EL (cell line): ENCODE measurements at places on chromosomes 11 and 22.

DNA sequence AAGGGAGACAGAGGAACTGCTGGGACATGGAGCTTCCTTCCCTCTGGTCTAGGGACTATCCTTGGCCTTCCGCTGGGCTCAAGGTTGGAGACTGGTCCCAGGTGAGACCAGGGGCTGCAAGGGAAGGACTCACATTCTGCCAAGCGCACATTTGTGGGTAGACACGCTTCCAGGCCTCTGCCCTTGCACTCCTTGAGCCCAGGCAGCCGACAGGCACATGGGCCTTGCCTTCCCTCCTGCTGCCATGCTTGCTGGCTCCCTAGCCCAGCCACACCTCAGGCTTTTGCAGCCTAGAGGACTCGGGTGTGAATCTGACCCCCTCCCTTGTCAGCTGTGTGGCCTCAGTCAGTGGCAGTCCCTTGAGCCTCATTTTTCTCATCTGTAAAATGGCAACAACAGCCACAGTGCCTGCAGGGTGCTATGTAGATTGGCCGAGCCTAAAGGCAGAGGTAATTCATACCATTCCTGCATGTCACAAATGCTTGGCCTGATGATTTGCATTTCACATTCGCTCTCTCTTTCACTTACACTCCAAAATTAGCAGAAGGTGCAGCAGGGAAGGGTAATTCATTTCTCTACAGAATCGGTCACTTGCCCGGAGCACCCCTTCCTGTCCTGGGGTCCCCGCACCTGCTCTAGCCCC lies 57.6 kb upstream of the NECTIN1 start:
- no peak for DNase-seq

- no peak for DNase-seq
These were observed 718.4 kb upstream of the API5 start for GRCh38 chr11:42593441-42593840.

DNA sequence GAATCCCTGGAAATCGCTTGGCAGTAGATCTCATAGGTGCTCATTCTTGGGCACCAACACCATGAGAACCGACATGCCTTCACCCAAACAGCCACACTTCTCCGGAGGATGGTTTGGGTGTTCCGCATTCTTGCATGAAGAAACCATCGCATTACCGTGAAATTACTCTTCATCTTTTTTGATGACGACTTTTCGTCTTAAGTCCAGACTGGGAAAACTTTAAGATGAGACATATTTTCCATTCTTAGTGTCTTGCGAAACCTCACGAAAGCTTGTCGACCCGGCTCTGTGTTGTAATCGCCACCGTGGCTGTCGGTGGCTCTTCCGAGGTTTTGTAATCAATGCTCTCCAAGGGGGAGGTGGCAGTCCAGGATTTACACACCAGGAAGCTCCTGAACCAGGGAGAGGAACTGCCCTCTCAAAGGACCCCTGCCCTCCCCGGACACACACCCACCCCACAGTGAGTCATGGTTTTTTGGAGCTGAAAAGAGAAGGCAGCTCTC lies 1.7 kb downstream of the TOM1 start:
- peak; percentile 98 for DNase-seq

- DNase-seq, result no peak
These were observed 30.6 kb upstream of the TMPRSS4 start for GRCh38 chr11:118046051-118046963.

- DNase-seq, result no peak
These were observed 452.9 kb downstream of the MN1 start for GRCh38 chr22:27348634-27349033.

DNA sequence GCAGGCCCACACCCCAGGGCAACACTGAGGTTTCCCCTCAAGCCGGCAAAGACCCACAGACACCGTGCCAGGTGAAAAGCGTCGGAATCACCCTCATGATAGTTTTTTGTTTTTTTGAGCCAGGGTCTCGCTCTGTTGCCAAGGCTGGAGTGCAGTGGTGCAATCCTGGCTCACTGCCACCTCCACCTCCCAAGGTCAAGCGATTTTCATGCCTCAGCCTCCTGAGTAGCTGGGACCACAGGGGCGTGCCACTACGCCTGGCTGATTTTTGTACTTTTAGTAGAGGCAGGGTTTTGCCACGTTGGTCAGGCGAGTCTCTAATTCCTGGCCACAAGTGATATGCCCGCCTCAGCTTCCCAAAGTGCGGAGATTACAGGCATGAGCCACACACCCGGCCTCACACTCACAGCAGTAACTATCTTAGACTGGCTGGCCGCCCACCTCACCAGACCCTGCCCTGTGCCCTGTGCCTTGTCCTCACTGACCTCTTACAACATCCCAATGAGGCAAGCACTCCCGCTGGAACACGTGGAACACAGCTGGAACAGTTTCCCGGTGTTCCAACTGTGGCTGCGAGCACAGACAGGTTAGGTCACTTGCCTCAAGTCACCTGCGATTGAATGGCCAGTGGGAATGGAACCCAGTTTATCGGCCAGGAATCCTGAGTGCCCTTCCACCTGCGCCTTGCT lies 21.1 kb downstream of the LRRC10B start:
- DNase-seq, result no peak

DNA sequence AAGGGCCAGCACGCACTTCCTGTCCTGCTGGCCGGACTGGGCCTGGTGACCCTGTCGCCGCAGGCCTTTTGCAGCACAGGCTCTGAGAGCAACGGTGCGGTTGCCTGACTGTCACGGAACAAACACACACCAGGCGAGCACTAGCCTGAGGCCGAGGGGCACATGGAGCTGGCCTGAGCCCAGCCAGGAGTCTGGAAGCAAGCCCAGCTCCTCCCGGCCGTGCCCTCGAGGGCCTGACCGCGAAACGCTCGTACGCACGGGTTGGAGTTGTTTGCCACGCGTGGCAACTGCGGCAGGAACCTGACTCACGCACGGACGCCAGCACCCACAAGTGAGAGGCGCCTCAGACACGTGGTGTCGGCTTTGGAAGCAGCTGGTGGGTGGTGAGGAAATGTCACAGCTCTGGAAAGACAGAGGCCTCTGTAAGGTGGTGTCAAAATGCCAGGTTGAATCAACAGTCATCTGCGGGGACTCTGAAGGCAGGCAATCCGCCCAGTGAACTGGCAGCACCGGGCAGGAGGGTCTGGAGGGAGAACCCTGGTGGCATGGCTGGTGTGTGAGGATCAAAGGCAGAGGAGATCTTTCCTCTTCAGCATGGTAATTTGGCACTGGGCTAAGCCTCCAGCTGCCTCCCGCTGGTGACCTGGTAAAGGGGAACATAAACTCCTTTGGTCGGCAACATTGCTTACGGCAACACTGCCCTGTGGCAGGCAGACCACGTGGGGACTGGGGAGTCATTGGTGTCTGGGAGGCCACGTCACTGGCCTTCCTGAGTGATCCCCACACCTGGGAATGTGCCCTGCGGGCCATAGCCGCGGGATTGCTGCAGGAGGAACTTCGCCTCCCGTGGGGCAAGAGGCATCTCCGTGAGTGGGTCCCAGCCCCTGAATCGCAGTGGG lies 15.3 kb upstream of the IL17REL start:
- no peak for DNase-seq

DNA sequence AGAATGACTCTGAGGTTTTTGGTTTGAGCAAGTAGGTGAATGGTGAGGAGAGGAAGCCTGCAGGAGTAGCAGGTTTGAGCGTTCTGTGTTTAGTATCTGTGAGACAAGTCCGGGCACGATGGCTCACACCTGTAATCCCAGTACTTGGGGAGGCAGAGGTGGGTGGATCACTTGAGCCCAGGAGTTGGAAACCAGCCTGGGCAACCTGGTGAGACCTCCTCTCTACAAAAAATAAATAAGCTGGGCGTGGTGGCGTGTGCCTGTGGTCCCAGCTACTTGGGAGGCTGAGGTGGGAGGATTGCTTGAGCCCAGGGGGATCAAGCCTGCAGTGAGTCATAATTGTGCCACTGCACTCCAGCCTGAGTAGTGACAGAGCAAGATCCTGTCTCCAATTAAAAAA lies 9.7 kb upstream of the CENATAC start:
- no peak for DNase-seq

DNA sequence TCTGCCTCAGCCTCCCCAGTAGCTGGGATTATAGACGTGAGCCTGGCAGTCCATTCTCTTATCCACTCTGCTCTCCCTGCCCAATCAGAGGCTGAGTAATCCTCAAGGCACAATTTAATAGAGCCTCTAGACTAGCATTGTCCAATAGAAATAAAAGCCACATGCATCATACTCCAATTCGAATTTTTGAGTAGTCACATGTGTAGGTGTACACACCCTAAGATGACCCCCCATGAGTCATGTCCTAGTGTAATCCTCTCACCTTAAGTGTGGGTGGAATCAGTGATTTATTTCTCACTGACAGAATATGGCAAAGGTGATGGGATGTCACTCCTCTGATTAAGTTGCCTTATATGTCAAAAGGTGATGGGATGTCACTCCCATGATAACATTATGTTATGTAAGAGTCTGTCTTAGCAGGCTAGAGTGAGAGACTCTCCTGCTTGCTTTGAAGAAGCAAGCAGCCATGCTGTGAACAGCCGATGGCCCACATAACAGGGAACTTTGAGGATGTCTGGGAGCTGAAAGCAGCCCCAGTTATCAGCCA lies 61.3 kb downstream of the MN1 start:
- no peak for DNase-seq

DNA sequence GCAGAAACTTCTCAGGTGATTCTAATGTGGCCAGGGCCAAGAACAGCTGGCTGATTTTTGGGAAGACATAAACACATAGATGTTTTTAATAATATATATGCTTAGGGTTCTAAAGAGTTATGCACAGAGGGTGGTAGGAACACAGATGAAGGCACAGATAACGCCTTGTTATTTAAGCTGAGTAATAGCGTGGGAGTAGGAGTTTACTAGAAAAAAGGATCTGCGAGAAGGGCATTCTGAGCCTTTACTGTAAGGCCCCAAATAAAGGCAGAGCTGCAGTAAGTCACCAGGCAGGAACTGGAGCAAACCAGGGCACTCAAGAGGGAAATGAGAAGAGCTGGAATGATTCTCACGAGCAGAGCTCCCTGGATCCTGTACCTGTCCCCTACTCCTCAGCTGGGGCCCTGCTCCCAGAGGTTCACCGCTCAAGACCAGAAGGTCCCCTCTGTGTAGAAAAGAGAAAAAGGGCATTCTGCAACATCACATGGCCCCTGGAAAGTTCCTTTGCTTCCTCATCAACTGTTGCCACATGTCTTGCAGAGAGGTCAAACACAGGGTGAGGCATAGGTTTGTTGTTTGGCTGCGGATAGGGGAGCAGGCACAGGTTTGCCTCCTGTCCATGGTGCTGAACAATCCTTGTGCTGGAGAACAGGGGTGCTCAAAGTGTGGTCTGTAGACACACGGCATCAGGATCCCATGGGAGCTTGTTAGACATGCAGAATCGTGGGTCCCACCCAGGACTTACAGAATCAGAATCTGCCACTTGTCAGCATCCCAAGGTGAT lies 125.7 kb downstream of the TENM4 start:
- no peak for DNase-seq

DNA sequence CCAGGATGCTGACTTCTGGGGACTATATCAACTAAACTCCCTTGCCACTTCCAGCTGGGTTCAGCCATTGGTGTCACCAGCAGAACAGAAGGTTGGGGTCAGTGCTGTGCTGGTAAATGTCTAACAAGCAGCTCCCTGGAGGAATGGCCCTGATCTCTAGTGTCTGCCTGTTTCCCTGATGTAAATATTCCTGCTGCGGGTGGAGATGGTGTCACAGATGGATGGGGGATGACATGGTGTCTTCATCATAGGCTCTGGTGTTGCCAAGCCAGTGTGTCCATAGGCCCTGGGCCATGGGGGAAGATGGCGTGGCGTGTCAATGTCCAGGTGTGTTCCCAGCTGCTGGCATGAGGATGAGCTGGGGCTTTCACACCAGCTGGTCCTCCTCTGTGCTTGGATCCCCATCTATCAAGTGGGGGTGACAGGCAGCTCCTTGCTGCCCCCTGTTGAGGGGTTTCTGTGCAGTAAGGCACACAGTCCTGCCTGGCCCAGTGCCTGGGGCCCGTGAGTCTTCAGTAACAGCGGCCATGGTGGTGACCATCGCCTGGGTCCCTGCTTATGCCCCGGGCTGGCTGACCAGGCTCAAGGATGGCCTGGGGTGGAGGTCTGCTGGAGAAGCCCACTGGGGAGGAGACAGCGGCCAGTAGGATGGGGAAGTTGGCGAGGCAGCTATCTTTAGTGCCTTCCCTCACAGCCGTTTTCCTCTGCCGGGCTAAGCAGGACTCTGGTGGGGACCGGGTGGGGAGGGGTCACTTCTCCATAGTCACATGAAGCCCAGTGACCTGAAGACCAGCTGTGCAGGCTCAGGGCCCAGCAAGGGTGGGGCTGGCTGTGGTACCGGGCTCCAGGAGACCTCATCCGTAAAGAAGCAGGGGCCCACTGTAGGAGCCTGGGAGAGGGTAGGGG lies 12.7 kb downstream of the RPL3 start:
- DNase-seq, result peak; percentile 49

DNA sequence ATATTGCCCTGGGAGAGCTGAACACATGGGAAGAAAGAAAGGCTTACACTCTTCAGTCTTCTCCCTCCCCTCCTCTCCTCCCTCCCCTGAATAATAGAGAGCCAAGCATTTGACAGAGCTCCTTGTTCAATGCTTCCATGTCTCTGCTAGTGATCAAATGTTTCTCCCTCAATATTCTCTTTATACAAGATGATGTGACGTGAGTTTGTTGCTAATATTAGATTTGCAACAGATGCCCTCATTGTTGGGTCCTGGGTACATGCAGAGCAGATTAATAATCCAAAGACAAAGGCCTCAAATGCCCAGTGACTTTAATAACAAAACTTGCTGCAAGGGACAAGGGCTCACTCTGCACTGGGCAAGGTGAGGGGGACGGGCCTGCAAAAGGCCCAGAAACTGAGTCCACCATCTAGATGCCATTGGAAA lies 7.1 kb upstream of the ENDOD1 start:
- DNase-seq, result no peak

- no peak for DNase-seq
These were observed 18.6 kb upstream of the MCHR1 start for GRCh38 chr22:40660730-40661129.

GRCh38 chr11:107180236-107180635 lies 162.0 kb upstream of the GUCY1A2 start:
- DNase-seq, result no peak

- DNase-seq, result no peak
These were observed 303.1 kb upstream of the CHORDC1 start for GRCh38 chr11:90525962-90526361.

DNA sequence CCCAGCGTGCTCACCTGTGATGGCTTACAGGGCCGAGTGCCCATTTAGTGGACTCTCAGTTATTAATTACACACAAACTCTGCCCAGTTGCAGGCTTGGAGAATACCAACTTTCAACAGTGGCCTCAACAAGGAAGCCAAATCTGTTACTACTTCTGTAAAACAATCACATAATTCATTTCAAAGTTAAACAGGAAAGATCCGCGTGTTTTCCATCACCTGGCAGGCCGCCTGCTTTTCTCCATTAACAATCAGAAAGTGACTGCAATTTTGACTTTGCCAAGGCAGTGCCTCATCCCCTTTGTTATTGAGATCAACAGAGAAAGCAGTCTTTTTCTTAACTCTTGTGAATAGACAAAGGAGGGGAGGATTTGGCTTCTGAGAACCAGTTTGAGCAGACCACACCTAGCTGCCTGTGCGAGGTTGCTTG lies 77.7 kb downstream of the BARX2 start:
- no peak for DNase-seq

GRCh38 chr11:104169091-104169490 lies 5.1 kb upstream of the PDGFD start:
- no peak for DNase-seq

- DNase-seq, result peak; percentile 1
These were observed 57.8 kb upstream of the ALDH3B2 start for GRCh38 chr11:67732045-67732787.

GRCh38 chr11:75503531-75504099 lies 22.1 kb downstream of the GDPD5 start:
- DNase-seq, result no peak
